CD4-positive, alpha-beta T cell treated with Interleukin-1 beta for 1 hour (primary cell): ENCODE measurements at places on chromosomes 6 and 20.
A peak's percentile ranks its signal among the peaks of the same experiment; 100 is the strongest.

- no peak for DNase-seq
Observed at GRCh38 chr20:38872491-38873049, 53.6 kb upstream of the FAM83D start.

GRCh38 chr20:55761797-55762196 is 243.5 kb downstream of the CBLN4 start:
- no peak for DNase-seq

DNA sequence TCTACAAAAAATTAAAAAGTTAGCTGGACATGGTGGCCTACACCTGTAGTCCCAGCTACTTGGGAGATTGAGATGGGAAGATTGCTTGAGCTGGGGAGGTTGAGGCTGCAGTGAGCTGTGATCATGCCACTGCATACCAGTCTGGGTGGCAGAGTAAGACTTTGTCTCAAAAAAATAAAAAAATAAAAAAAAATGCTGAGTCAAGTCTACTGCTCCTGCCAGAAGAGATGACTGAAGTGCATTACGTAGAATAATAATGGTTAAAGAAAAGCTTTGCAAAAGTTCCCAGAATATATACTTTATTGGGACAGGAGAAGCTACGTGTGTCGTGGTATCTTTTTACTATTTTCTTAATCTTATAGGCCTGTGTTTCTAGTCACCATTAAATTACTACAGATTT is 125.3 kb downstream of the SLC16A10 start:
- DNase-seq = no peak

- no peak for DNase-seq
Observed at GRCh38 chr6:51153109-51153508, 334.4 kb downstream of the TFAP2B start.

- DNase-seq = no peak
Observed at GRCh38 chr20:33835615-33836172, 24.5 kb downstream of the CHMP4B start.

- DNase-seq = no peak
Observed at GRCh38 chr20:5188736-5189135, 61.9 kb downstream of the CDS2 start.

- DNase-seq = no peak
Observed at GRCh38 chr6:37238381-37238780, 19.2 kb upstream of the TBC1D22B start.

GRCh38 chr6:10749734-10750133 is 2.1 kb downstream of the TMEM14B start:
- DNase-seq = no peak

GRCh38 chr6:142542704-142543233 is 241.0 kb downstream of the ADGRG6 start:
- no peak for DNase-seq

- no peak for DNase-seq
Observed at GRCh38 chr6:165468340-165469235, 159.2 kb upstream of the C6orf118 start.

DNA sequence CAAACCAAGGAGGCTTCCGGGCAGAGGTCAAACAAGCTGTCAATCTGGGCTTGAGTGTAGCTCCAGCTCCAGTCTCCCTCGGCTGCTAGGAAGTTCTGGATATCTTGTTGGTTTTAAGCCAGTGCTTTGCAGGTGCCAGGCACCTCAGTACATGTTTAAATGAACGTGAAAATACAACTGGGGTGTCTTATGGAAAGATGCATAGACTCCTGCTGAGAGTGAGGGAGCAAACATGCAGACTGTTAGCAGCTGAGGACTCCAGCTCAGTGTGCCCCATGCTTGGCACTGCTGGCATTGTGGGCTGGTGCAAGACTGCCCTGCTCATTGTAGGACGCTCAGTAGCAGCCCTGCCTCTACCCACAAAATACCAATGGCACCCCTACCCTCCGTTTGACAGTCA is 28.5 kb downstream of the ERMARD start:
- DNase-seq = no peak

- DNase-seq = no peak
Observed at GRCh38 chr6:4368649-4369048, 233.3 kb upstream of the ECI2 start.

DNA sequence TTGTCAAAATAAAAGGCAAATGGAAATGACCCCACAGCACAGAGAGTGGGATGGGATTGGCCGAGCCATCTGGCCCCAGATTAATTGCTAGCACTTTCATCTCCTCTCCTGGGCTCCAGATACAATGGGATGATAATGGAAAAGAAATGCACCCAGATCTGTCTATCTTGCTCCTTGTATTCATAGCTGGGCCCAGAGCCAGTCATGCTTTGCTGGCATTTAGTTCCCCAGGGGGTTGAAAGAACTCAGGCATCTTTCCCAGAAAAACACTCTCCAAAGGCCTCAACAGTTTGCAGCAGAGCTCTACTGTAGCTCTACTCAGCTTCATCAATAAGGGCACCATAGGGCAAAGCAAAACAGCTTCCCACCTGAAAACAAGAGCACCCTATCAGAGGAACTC is 116.0 kb upstream of the FOXA2 start:
- no peak for DNase-seq

DNA sequence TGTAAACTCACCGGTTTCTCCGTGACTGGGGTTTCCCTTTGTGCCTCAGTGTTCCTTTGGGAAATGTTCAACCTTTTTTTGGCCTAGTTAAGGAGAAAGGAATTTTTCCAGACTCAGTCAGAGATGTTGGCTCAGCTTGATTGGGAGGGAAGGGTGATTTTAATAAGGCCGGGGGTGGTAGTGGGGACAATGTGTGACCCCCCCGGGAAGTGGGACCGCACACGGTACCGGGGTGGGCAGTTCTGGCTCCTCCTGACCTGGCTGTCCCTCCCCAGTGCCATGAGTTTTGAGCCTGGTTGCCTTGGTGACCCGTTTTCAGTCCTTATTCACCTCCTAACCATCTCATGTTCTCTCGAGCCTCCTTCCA is 132.7 kb downstream of the SNX5 start:
- no peak for DNase-seq

DNA sequence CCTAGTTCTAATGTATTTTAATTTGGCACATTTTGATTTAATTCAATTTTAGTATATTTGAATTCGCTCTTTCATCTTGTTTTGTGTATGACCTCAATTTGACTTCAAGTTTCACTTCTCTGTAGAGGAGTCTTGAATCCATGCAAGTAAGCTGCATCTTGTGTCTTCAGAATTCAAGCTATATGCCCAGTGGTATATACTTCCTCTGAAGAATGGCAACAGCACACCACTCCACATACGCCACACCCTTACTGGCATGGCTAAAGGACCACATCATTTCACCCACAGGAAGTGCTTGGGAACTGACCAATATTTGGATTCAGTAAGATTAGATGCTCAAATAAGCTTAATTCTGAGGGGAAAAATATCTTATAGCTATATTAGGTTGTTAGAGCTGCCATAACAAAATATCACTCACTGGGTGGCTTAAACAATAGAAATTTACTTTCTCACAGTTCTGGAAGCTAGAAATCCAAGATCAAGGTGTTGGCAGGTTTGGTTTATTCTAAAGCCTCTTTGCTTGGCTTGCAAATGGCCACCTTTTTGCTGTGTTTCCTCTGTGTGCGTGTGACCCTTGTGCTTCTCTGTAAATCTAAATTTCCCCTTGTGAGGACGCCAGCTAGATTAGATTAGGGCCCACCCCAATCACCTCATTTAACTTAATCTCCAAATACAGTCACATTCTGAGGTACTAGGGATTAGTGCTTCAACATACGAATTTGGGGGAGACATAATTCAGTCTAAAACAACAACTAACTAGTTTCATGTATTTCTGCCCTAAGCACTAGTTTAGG is 2.8 kb upstream of the ASF1A start:
- peak; percentile 21 for DNase-seq

DNA sequence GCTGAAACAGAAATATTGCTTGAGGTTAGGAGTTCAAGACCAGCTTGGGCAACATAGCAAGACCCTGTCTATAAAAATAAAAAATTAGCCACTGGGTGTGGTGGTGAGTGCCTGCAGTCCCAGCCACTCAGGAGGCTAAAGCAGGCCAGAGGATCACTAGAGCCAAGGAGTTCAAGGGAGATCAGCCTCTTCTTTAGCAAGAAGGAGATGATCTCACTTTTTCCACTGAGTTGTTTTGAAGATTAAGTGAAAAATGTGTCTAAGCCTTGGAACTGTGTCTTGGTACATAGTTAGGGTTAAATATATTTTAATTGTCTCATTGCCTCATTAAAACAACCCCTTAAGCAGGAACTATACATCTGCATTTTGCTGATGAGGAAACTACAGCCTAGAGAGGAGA is 279.0 kb upstream of the ZFP64 start:
- no peak for DNase-seq

DNA sequence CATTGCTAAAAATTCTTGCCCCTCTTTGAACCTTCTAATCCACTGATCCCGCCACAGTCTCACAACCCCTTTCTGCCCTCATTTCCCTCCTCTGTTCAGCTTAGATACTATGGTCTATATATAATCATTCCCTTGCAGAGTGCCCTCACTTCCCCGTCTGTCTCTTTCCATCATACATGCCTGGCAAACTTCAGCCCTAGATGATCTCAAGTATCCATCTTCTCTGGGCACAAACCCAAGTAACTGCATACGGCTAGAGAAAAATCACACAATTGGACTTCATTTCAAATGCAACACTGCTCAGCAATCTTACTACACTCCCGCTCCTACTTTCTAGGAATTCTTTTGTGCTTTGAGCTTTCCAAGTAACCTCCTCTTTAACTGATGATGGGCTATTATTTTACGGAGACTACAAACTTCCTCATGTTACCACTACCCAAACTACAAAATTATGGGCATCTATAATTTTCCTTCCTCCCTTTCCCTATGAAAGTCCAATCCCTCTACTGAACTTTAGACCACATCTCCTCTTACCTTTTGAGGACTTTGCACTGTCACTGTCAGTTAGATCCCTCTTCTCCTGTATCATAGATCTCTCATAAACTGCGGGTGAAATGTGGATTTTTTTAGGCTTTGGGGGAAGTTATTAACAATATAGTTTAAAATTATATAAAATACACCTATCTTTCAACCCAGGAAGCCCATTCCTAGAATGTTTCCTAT is 135.6 kb downstream of the BTBD9 start:
- DNase-seq = no peak

GRCh38 chr20:834151-834746 is 734 bp downstream of the FAM110A start:
- no peak for DNase-seq

GRCh38 chr20:50708845-50709635 is 17.7 kb upstream of the RIPOR3 start:
- no peak for DNase-seq

DNA sequence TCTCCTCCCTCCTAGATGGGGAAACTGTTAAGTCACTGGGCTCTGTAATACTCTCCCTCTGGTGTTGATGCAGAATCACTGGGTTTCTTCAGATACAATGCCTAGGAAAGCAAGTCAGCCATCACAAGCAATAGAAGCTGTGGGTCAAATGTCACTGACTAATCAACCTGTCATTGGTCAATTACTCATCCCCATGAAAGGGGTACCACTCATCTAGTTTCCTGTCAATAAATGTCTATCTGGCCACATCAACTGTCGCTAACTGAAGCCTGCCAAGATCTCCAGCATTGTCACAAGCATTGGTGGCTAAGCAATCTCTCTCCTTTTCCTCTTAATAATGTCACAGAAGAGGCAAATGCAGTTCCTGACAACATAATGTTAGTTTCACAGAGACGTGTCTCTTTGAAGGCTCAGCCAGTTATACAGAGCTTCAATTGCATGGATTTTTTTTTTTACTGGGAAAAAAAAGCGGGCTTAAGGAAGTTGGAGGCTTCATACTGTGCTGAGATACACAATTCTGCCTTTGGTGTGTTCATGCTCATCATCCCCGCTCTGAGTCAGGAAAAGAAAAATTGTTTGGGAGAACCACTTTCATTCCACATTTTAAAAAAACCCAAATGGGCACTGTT is 355.9 kb downstream of the BTBD9 start:
- no peak for DNase-seq

DNA sequence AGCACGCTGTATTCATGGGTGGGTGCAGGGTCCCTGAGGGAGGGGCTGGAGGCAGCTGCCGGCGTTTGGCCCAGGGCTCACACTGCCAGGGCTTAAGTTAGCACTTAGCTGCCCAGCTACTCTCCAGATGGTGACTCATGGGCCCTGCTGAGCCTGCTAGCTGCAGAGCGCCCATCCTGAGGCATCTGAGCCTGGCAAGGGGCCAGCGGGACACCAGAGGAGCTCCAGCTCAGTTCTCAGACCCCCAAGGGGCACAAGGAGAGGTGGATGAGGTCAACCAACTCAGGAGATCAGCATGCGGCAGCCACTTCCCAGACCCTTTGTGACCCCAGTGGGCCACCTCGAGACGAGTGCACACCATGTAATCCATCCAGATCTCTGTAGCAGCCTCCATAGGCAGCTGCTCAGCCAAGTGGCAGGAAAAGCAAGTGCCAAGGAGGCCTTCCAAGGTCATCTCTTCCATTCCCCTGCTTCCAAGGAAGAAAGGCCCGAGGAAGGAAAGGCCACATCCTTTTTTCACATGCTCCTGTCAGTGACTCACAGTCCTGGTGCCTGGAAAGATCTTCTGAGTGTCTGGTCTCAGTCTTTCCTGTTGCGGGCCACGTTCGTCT is 35.3 kb downstream of the FOXP4 start:
- no peak for DNase-seq

DNA sequence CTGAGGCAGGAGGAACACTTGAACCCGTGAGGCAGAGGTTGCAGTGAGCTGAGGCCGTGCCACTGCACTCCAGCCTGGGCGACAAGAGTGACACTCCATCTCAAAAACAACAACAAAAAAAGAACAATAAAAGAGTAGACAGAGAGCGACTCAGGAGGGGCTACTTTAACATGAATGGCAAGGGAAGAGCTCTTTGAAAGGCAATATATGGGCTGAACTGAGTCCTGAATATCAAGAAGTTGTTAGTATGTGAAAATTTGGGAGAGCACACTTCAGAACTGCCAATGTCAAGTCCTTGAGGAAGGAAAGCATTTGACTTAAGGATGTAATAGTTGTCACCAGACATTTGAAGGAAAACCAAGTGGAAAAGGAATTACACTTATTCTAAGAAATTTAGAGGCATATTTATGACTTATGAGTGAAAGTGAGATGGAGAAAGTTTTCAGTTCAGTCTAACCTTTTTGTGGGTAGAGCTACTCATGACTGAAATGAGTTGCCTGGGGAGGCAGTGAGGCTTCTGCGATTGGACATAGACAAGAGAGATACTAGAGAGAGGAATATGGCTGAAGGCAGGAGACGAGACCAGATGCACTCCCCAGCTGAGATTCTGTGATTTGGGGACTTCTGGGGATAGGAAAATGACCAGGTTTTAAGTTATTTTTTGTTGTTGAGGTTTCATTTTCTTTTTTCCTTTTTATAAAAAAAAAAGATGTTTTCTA is 48.6 kb upstream of the SLC16A10 start:
- no peak for DNase-seq

- no peak for DNase-seq
Observed at GRCh38 chr6:24778878-24779277, 4.1 kb downstream of the GMNN start.

DNA sequence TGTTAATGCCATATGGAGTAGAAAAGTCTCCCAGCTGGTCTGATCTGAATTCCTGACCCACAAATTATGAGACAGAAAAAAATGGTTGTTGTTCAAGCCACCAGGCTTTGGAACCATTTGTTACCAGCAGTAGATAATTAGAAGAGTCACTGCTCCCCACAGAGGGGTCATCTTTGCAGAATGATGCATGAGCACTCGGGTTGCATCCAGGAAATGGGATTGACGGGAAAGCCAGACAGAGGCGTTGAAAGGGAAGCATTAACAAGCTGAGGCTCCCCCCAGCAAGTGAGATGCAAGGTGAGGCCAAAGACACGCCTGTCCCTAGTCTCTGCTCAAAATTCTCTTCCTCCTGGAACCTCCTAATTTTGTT is 182.5 kb downstream of the SYNDIG1 start:
- DNase-seq = no peak

- no peak for DNase-seq
Observed at GRCh38 chr6:167349631-167350274, 24.9 kb downstream of the TTLL2 start.
